Stimulated activated CD4-positive, alpha-beta T cell treated with anti-CD3 and anti-CD28 coated beads, Interleukin-2, amount 100 ng/mL, for 4 hours (primary cell): ENCODE measurements at places on chromosomes 6 and 20.

- DNase-seq = no peak
Observed at GRCh38 chr6:123808556-123808955, 4.9 kb downstream of the NKAIN2 start.

DNA sequence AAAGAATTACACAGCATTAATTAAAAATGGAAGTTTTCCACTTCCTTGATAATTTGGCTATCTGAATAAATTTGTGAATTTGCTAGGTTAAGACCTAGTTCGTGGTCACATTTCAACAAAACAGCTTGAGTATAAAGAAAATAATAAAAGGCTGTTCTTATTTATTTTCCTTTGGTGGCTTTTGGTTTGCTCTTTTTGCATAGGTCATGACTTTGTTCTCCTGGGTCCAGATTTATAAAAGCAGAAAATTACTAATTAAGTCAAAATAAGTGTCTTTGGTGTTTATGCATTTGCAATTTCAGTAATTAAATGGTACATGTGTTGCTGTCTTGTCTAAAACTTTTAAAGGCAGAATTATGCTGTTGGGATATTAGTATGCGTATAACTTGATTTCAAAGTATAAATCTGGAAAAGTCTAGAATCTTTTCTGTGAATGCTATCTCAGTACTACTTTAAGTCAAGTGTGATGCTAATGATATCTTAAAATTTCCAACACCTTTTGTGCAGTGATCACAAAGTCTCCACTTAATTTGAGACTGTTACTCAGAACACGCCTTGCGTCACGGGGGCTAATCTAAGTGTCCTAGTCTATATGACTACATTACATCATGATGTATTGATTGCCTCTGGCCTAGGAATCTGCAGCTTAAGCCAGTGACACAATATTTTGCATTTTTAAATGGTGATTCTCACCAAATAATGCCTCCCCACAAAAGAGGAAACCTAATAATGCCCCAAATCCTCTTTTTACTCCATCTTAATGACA is 41.0 kb downstream of the GNAS start:
- no peak for DNase-seq

DNA sequence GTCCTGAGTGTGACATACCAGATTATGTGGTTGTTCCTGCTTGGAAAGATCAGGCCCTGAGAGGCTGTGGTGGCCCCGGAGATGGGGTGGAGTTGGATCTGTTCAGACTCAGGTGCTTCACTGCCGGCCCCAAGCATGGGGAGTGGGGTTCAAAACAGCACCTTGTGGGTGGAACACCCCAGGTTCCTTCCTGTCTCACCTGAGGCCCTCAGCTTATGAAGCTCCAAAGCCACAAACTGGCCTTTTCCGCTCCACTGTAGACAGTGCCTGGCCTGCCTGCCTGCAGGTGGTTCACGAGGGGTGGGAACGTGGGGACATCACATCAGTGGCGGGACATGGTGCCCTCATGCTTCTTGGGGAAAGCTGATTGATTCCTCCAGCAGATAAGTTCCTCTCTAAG is 146.4 kb downstream of the TAF4 start:
- DNase-seq = no peak

DNA sequence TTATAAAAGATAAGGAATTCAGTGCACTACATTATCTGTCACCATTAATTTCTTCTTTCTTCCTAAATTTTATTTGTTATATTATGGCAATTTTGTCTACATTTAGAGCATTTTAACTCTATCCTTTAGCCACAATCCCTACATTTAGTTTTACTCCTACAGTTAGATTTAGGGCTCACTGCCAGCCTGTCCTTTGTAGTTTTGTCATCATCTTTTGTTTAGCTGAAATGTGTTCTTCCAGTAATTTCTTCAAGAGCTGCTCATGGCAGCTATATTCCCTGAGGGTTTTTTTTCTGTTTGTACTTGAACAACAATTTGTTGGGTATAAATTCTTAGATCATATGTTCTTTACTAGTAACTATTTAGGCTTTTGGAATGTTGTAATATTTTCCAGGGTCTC is 72.7 kb upstream of the B3GAT2 start:
- no peak for DNase-seq

DNA sequence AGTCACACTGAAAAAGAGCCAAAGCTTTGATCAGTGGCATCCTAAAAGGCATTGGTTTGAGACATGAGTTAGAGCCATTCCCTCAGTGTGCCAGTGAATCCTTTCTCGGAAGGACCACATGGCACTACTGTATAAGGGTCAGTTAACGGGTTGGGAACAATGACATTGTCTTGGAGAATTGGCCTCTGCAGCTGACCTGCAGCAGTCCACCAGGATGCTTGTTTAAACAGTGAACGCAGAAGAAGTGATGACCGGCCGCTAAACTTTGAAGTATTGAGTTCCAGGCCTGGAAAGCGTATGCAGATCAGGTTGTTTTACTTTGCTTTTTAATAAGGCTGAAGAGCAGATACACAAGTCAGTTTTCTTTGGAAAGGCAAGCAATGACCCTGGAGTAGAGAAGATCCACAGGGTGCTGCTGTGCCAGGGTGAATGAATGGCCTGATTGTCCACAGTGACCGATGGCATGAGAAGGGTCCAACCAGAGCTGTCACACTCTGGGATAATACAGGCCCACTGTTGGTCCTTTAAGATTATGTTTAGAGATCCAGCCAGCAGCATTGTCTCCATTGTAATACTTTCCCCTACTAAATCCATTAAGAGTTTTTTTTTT is 57.8 kb downstream of the GMPR start:
- DNase-seq = no peak

DNA sequence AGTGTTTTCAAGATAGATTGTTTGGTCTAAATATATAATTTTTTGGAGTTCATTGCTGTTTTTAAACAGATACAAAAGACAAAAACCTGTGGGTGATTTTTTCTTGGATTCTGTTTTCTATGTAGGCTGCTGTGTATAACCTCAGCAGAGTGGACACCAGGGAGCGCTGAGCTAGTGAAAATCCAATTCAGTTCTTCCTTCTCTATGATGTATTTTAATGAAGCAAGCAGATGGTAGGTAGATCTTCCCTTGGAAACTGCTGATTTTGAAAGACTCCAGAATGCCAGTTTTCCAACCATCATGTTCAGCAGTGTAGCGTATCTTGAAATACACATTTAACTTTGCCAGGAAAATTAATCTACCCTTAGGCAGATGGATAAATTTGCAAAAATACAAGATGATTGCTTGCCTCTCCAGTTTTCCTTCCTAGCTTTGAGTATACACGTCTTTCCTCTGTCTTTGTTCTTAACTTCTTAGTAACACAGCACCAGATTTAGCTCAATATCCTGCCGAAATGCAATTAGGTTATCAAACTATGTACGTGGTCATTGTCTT is 178.0 kb downstream of the PHF3 start:
- no peak for DNase-seq

GRCh38 chr20:14764511-14765369 is 427.3 kb upstream of the FLRT3 start:
- no peak for DNase-seq

GRCh38 chr6:167550941-167551627 is 226.2 kb downstream of the TTLL2 start:
- DNase-seq = no peak

- DNase-seq = no peak
Observed at GRCh38 chr6:161882196-161882765, 608.4 kb upstream of the AGPAT4 start.

DNA sequence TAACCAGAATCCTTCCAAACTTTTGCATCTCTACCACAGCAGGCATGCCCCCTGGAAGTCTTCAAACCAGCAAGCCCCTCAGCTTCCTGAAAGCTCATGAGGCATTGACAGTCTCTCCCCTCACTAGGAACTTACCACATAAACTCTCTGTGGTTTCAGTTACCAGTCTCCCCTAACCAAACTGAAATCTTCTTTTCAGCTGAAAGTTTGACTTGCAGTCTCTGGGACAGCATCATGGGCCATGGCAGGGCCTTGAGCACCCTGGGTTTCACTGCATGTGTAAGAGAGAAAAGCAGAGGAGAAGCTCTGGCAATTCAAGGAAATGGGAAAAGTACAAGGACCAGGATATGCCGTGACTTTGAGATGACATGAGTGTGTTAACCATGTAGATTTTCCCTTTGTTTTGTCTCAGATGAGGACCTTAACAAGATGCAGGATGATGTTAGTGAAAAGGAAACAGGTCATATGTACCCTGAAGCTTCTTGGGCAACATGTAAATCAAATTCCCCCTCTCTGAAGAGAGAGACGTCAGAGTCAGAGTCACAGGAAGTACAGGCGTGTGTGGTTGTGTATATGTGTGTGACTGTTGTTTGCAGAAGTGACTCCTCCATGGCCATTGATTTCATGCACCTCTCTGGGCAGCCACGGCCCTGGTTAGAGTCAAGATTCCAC is 106.3 kb downstream of the TNFRSF21 start:
- DNase-seq = no peak

DNA sequence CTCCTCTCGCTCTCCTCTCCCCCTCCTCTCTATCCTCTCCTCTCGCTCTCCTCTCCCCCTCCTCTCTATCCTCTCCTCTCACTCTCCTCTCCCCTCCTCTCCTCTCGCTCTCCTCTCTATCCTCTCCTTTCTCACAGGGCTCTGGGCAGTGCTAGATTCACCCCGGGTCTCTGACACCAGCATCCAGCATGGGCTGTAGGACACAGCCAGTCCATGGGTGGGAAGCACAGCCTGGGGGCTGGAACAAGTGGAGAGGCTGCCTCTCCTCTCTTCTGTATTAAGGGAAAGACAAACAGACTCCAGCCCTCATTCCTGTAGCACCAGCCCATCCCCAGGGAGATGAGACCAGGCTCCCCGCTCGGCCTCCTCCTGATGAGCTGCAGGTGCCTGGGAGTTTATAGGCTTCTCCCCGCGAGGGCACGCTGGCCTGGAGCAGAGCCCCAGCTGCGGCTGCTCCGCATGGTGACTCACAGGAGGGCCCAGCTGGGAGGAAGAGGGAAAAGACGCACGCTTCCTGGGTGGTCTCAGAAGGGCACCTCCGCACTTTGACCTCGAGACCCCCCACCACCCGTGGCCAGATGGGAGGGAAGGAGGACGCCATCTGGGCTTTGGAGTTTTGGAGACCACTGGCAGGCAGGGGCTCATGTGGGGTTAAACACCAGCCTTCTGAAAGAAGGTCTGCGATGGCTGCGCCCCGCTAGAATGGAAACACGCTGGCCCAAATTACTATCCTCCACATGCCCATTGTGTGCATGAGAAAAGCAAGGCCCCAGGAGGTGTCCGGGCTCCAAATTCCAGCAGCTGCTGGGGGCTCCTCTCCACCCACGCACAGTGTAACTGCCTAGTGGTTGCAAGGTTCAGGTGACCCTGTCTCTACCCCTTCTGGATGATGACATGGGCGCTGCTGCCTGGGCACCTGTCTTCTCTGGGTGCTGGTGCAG is 68.0 kb downstream of the BMP7 start:
- DNase-seq = no peak

- no peak for DNase-seq
Observed at GRCh38 chr6:118596774-118597320, 48.8 kb downstream of the PLN start.

DNA sequence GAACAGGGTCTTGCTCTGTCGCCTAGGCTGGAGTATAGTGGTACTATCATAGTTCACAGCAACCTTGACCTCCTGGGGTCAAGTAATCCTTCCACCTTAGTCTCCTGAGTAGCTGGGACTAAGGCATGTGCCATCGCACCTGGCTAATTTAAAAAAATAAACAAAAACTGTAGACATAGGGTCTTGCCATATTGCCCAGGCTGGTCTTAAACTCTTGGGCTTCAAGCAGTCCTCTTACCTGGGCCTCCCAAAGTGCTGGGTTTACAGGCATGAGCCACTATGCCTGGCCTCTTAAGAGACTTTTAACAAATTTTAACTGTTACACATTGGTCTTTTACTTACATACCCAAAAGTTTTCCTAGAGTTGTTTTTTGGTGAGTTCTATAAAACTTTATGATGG is 12.4 kb downstream of the CD2AP start:
- no peak for DNase-seq

DNA sequence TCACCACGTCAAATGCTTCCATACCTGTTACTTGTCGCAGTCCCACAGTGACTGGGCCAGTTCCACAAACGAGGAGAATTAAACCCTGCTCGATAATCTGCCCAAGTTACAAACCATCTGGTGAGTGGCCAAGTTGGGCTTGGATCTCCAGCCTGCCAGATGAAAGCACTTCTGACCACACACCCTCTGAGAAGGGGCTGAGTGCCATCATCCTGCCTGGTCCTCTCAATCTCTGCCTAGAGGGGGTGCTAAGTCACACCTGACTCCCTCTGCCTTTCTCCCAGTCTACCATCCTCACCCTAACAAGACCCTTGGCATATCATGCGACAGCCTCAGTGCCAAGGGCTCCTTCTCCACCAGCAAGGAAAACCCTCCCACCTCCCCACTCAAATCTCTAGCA is 15.8 kb downstream of the RRP36 start:
- DNase-seq = no peak

- no peak for DNase-seq
Observed at GRCh38 chr6:26319405-26320128, 45.4 kb upstream of the BTN3A2 start.

DNA sequence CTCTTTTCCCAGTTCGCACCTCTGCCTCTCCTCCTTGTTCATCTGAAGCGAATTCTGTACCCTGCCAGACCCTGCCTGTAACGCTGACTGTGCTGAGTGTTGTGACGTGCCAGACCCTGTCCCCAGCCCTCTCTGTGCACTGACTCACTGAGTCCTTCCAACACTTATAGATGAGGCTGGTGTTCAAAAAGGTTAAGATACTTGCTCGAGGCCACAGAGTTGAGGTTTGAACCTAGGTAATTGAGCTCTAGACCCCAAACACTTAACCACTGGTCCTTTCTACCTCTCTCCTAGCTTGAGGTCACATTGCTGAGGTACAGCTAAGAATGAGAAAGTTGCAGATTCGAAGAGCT is 45.7 kb upstream of the NEDD9 start:
- DNase-seq = no peak

GRCh38 chr6:36669002-36669401 is 9.5 kb upstream of the CDKN1A start:
- no peak for DNase-seq

GRCh38 chr6:111329882-111330633 is 153.0 kb downstream of the REV3L start:
- DNase-seq = no peak

- DNase-seq = no peak
Observed at GRCh38 chr6:131955192-131955591, 4.0 kb upstream of the CCN2 start.

- no peak for DNase-seq
Observed at GRCh38 chr20:44166008-44166407, 21.0 kb downstream of the JPH2 start.

- no peak for DNase-seq
Observed at GRCh38 chr6:29620630-29621029, 12.4 kb downstream of the GABBR1 start.

- DNase-seq = no peak
Observed at GRCh38 chr6:4801491-4802110, 25.4 kb downstream of the CDYL start.

DNA sequence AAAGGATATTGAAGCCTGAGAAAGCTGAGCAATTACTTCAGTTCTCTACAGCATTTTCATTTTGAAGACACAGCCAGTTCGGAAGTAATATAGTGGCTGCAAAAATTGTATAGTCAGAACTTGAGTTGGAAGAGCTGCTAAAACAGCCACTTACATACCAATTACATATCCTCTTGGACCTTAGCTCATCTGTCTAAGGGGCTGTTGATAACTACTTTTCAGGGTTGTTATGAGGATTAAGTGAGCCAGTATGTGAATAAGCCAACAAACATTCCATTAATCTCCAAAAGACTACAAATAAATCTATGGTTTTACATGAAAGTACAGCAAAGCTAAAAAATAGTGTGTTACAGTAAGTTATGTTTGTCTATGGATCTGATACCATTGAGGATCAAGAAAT is 59.7 kb downstream of the TMEM200A start:
- DNase-seq = no peak

GRCh38 chr6:153994004-153994403 is 45.0 kb upstream of the OPRM1 start:
- DNase-seq = no peak

GRCh38 chr20:44758247-44759101 is 12.8 kb downstream of the KCNK15 start:
- no peak for DNase-seq
